ENCODE measurements at places on chromosomes 11 and 22. TPM values are rescaled to one million over a fixed set of nuclear protein-coding genes. Genes with fewer than 3 reads are reported as not detected.
A peak's percentile ranks its signal among the peaks of the same experiment; 100 is the strongest.

DNA sequence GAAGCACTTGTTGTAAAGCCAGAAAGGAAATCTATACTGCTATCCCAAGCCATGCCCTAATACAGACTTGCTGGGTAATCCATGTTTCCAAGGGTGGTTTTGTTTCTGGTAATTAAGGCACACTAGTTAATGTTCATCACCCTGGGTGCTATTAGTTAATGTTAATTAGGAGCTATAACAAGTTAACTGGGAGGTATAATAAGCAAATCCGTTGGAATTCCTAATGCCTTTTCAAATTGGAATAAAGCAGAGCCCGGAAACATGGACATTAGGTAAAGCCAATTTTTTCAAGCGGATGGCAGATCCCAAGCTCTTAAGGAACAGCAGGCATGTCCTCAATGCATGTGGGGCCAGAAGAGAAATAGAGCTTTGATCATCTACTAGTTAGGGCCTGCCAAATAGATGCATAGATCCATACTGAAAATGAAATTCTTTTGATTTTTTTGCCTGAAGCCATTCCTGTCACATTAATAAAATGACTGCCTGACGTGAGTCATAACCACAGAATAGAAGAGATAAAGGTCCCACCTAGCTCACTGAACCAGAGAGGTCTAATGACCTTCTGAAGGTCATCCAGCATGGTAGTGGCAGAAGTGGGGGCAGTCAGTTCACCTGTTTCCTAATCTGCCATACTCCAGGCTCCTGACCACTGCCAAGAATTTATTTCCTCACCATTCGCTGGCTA, 28.5 kb upstream of the CCDC34 start:
- DNase-seq, result no peak
- H3K4me1 ChIP-seq, result peaks cover 7% of the 10 kb centered on the region
- peaks cover 3% of the 10 kb centered on the region for H3K27me3 ChIP-seq

- peak; percentile 30 for DNase-seq
- H3K4me3 ChIP-seq, result peak overlapping the region; percentile 13
- no peaks in the 10 kb centered on the region for H3K36me3 ChIP-seq
- peaks cover 20% of the 10 kb centered on the region for H3K4me1 ChIP-seq
- H3K27me3 ChIP-seq, result no peaks in the 10 kb centered on the region
Measured at GRCh38 chr22:24460418-24461089, 33.2 kb downstream of the ADORA2A start.

DNA sequence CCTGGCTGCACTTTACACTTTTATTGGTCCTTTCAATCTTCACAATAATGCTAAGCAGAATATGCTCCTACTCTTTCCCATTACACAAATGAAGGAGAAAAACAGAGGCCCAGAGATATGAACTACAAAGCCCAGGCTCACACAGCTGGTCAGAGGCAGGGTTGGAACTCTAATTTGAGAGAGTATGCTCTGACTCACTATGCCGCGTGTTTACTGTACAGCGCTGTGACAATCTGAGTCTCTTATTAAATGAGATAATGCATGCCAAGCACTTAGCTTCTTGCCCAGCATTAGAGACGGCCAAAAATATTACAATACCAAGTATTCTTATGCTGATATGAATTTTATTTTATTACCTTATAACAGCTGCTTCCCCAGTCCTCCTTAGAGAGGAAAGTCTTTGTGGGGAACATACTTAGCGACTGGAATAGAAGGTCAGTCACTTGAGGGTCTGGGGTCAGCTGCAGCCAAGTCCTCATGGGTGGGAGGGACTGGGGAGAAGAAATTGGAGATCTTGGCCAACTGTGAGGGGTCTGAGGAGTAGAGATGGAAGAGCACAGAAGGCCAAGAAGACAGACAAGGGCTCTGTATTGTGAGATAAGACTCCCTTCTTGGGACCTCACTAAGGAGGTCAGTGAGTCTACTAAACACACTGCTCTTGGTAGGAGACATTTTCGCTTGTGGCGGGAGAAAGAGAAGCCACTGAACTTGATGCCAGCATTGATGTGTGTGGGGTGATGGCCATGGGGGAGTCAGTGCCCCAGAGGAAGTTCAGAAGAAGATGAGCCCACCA, 150.8 kb upstream of the TIMP3 start:
- no peaks in the 10 kb centered on the region for H3K36me3 ChIP-seq
- H3K4me1 ChIP-seq, result peaks cover 24% of the 10 kb centered on the region
- no peak overlapping the region for H3K4me3 ChIP-seq
- no peak for DNase-seq

GRCh38 chr11:60251485-60252212, 8.7 kb upstream of the MS4A4E start:
- DNase-seq, result peak; percentile 23
- H3K36me3 ChIP-seq, result peaks cover 3% of the 10 kb centered on the region
- H3K4me1 ChIP-seq, result no peaks in the 10 kb centered on the region
- no peak overlapping the region for H3K27ac ChIP-seq
- H3K4me3 ChIP-seq, result no peak overlapping the region
- peaks cover 56% of the 10 kb centered on the region for H3K27me3 ChIP-seq

GRCh38 chr22:35612903-35613302, 4.2 kb downstream of the MB start:
- no peaks in the 10 kb centered on the region for H3K36me3 ChIP-seq
- DNase-seq, result no peak
- no peak overlapping the region for H3K27ac ChIP-seq
- H3K4me1 ChIP-seq, result peaks cover 20% of the 10 kb centered on the region
- no peak overlapping the region for H3K4me3 ChIP-seq

DNA sequence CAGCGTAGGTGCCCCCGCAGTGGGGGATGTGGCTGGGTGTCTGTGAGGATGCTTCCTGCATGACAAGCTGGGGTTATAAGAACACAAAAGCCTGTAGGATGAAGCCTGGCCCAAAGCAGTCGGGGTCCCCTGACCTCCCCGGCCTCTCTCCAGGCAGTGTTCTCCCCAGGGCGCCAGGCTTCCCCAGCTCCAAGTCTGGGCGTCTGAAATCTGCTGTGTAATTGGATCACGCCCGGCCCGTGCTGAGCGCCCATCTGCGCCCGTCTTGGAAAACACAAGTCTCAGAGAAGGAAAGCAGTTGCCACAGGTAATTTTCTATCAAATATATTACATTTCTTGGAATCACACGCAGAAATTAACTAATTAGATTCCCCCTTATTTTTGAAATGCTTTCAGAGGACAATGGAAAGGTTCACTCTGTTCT, 233.3 kb downstream of the CTTN start:
- no peaks in the 10 kb centered on the region for H3K36me3 ChIP-seq
- H3K27me3 ChIP-seq, result peaks cover 5% of the 10 kb centered on the region
- H3K4me3 ChIP-seq, result no peak overlapping the region
- H3K4me1 ChIP-seq, result no peaks in the 10 kb centered on the region
- H3K27ac ChIP-seq, result no peak overlapping the region

- H3K4me1 ChIP-seq, result no peaks in the 10 kb centered on the region
- DNase-seq, result no peak
- peaks cover 15% of the 10 kb centered on the region for H3K27me3 ChIP-seq
- H3K27ac ChIP-seq, result no peak overlapping the region
Measured at GRCh38 chr11:102974552-102975280, 19.2 kb upstream of the MMP13 start.

DNA sequence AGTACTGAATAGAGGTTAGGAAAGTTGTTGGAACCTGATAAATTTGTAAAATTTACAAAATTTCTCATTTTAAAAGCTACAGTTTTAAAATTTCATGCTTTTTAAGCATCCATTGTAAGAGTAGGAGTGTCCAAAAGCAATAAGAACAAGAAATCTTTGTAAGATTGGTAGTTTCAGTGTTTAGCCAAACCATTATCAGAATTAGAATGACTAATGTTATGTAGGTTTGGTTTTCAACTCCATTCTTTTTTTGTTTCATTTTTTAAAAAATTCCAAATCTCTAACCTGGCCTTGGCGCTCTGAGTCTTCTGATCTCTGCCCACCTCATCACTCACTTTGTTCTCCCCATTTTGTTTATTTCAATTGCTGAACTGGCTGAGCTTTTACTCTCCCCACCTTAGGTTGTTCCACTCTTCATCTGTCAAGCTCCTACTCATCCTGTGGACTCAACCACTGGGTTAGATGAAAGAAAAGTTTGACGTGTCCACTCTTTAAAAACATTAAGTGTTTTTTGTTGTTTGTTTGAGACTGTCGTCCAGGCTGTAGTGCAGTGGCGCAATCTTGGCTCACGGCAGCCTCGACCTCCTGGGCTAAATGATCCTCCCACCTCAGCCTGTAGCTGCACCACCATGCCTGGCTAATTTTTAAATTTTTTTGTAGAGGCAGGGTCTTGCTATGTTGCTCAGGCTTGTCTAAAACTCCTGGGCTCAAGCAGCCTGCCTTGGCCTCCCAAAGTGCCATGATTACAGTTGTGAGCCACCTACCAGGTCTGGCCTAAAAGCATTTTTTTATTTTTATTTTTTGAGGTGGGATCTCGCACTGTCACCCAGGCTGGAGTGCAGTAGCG, 14.0 kb downstream of the EP300 start:
- peak overlapping the region; percentile 49 for H3K27ac ChIP-seq
- H3K36me3 ChIP-seq, result peaks cover 27% of the 10 kb centered on the region
- peaks cover 64% of the 10 kb centered on the region for H3K4me1 ChIP-seq
- H3K27me3 ChIP-seq, result no peaks in the 10 kb centered on the region
- H3K4me3 ChIP-seq, result peak overlapping the region; percentile 67
- no peak for DNase-seq

DNA sequence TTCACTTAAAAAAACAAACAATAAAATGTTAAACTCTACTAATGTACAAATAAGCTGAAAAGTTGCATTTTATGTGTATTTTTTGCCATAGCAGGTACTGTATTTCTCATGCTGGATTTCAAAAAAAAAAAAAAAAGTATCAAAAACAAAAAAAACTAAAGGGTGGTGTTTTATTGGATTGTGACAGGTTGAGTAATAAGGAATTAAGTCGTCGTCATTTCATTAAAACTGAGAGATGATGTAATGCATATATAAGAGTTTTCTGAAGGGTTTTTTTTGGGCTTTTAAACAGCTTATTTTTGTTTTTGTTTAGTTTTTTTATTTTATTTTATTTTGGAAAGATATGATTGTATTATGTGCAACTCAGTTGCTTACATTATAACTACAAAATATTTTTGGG, 10.9 kb upstream of the ADSL start:
- peak overlapping the region; percentile 55 for H3K4me3 ChIP-seq
- peaks cover 72% of the 10 kb centered on the region for H3K4me1 ChIP-seq
- no peaks in the 10 kb centered on the region for H3K36me3 ChIP-seq
- H3K27me3 ChIP-seq, result no peaks in the 10 kb centered on the region

DNA sequence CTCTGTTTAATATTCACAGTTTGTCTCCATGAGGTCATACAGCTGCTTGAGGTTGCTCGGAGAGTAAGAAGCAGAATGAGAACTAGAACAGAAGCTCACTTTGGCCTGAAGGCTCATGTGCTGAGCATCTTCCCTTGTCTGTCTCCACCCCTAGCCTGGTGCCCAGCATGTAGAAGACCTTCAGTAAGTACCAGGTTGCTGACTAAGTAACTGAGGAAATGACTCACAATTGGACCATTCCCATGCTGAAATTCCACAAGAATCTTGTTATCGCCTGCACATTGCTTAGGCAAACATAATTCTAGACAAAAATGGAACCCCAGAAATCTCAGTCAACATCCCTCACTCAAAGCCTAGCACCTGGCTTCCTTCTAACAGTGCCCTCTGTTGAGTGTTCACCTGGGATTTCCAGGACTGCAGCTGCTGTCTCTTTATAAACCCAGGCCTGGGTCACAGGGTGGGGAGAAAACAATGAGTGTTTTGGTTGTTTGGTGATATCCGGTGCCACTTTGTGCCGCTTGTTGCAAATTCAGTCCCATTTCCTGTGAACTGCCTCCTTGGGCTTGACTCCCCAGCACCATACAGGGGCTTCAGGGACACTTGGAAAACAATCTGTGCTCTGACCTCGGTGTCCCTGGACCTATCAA, 406.8 kb downstream of the ETS1 start:
- H3K27ac ChIP-seq, result no peak overlapping the region
- no peaks in the 10 kb centered on the region for H3K27me3 ChIP-seq
- peaks cover 33% of the 10 kb centered on the region for H3K4me1 ChIP-seq
- H3K4me3 ChIP-seq, result no peak overlapping the region
- H3K36me3 ChIP-seq, result peaks cover 15% of the 10 kb centered on the region

DNA sequence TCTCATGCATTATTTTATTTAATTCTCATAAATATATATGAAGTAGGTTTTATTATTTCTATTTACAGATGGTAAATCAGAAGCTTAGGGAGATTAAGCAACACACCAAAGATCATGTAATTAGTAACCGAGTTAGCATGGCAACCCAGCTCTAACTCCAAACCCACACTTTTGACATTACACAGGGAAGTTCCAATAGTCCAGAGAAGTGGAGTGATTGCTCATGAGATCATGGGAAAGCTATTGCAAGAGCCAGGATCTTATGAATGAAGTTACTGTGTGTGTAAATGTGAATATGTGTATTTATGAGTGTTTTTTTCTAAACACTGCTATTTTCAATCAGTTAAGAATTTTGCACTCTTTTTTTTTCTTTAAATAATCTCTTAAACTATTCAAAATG, 225.8 kb upstream of the KIRREL3 start:
- no peaks in the 10 kb centered on the region for H3K4me1 ChIP-seq
- no peaks in the 10 kb centered on the region for H3K27me3 ChIP-seq
- no peak for DNase-seq
- no peaks in the 10 kb centered on the region for H3K36me3 ChIP-seq

- H3K36me3 ChIP-seq, result peaks cover 3% of the 10 kb centered on the region
- no peak overlapping the region for H3K27ac ChIP-seq
- H3K4me3 ChIP-seq, result no peak overlapping the region
- DNase-seq, result no peak
Measured at GRCh38 chr11:105081412-105082150, 36.4 kb upstream of the CARD16 start.

GRCh38 chr11:85869781-85870180, 14.6 kb downstream of the CCDC83 start:
- no peak for DNase-seq
- H3K4me3 ChIP-seq, result no peak overlapping the region
- H3K4me1 ChIP-seq, result peaks cover 9% of the 10 kb centered on the region

GRCh38 chr11:2185324-2186085, 13.9 kb upstream of the TH start:
- no peak overlapping the region for H3K4me3 ChIP-seq
- peaks cover 10% of the 10 kb centered on the region for H3K27me3 ChIP-seq
- DNase-seq, result no peak

- no peaks in the 10 kb centered on the region for H3K36me3 ChIP-seq
- no peak overlapping the region for H3K4me3 ChIP-seq
- H3K27ac ChIP-seq, result no peak overlapping the region
- no peaks in the 10 kb centered on the region for H3K27me3 ChIP-seq
- H3K4me1 ChIP-seq, result no peaks in the 10 kb centered on the region
Measured at GRCh38 chr11:56089697-56090096, 3.4 kb upstream of the OR8I2 start.

DNA sequence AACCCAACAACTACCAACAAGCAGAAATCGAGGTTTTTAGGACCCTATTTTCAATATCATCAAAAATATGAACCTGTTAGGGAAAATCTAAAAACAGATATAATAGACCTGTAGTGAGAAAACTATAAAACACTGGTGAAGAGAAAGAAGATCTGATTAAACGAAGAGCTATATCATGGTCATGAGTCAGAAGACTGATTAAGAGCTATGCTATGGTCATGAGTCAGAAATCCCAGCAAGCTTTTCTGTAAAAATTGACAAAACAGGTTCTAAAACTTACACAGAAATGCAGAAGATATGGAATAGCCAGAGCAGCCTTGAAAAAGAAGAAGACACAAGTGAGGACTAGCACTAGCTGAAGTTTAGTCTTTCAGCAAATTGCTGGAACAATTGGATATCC, 345.0 kb downstream of the TBC1D22A start:
- no peaks in the 10 kb centered on the region for H3K36me3 ChIP-seq
- H3K27me3 ChIP-seq, result no peaks in the 10 kb centered on the region
- DNase-seq, result no peak
- no peak overlapping the region for H3K27ac ChIP-seq
- peaks cover 18% of the 10 kb centered on the region for H3K4me1 ChIP-seq

SEZ6L gene
- not detected for total RNA-seq

SCN2B gene
- total RNA-seq, result not detected

GLYAT gene
- total RNA-seq, result not detected

TTC9C gene
- 67.3 TPM for total RNA-seq

AMOTL1 gene
- 0.67 TPM for total RNA-seq

OR52I2 gene
- not detected for total RNA-seq

ELF5 gene
- total RNA-seq, result not detected

PRRG4 gene
- total RNA-seq, result 0.29 TPM

OR5B21 gene
- total RNA-seq, result 0.35 TPM

NCAM1 gene
- total RNA-seq, result not detected

Data from activated T-cell treated with anti-CD3 and anti-CD28 coated beads, Interleukin-2, amount 50 U/mL, for 72 hours (primary cell).